Stimulated activated CD4-positive, alpha-beta T cell treated with anti-CD3 and anti-CD28 coated beads, TNF-alpha, amount 100 ng/mL, for 1 hour (primary cell): ENCODE measurements at places on chromosomes 6 and 20.

GRCh38 chr20:31869942-31870725 is at the start of the genes DUSP15 and TTLL9:
Gene DUSP15 (minus strand): TSS chr20:31870527. CDS start chr20:31870337, 190 bp downstream.
Gene TTLL9 (plus strand): TSS chr20:31870634. CDS start chr20:31871127, 493 bp downstream.
- no peak for DNase-seq

- DNase-seq = no peak
These were observed 31.6 kb downstream of the OSBPL2 start for GRCh38 chr20:62269871-62270270.

DNA sequence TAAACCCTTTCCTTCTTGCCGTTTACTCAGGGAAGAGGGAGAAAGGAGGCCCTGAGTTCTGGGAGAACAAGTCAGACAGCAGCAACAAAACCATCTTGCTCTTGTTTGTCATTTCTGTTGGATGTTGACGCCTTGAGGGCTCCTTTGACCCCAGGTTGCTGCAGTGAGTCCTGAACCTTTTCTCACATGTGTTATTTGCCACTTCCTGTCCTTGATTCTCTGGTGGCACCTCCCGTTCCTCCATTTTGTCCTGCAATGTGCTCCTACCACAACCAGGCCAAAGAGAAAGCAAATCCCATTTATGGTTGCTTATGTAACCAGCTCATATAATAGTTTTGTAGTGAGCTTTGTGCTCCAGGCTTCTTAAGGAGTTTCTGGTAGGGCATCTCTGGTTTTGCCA is 66.6 kb upstream of the ADGRF4 start:
- DNase-seq = no peak

GRCh38 chr6:107629548-107630129 is 139.7 kb downstream of the SOBP start:
- DNase-seq = no peak

GRCh38 chr6:131627724-131628682 is at the start of gene MED23:
Gene MED23 (minus strand): TSS chr6:131628242. CDS start chr6:131628049, 193 bp downstream.
- DNase-seq = peak; percentile 79

DNA sequence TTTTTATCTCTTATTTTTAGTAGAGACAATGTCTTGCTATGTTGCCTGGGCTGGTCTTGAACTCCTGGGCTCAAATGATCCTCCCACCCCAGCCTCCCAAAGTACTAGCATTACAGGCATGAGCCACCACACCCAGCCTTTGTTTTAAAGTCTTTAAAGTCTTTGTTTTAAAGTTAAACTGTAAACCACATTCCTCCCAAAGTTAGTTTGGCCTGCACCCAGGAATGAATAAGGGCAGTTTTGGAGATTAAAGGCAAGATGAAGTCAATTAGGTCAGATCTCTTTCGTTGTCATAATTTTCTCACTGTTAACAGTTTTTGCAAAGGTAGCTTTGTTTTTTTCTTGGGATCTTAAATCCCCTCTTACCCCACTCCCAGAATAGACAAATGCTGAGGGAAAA is 63.8 kb downstream of the UBR2 start:
- no peak for DNase-seq

DNA sequence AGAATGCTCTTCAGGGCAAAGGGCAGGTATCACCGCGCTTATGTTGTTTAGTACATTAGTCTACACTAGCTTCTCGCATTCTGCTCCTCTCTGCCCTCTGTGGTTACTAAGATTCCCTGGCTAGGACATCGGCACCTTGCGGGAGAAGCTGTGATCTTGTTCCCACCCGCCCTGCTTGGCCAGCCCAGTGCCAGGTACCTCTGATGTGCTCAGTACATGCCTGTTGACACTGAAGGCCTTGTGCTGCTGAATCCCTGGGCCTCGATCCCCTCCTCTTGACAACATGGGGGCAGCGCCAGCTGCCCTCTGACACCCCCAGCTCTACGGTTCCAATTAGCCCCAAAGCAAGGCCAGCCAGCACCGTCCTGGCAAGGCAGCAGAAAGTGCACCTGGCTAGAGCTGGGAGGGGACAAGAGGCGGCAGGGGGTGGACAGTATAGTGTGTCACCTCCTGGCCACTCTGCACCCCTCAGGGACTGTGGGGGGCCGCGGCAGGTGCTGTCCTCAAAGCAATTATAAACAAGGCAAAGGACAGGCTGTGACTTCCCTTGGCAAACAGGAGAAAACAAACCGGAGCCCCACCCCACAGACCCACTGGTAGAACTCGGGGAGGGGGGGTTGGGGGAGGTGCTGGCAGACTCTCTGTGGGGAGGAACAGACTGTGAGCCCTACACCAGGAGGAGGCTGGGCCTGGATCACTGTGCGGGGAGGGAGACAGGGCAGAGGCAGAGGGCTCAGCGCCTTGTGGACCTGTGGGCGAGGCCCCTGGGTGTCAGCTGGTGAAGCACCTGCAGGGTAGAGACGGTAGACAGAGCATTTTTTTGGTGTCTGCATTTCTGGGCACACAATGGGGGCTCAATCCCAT is 7.1 kb downstream of the TFEB start:
- DNase-seq = no peak

DNA sequence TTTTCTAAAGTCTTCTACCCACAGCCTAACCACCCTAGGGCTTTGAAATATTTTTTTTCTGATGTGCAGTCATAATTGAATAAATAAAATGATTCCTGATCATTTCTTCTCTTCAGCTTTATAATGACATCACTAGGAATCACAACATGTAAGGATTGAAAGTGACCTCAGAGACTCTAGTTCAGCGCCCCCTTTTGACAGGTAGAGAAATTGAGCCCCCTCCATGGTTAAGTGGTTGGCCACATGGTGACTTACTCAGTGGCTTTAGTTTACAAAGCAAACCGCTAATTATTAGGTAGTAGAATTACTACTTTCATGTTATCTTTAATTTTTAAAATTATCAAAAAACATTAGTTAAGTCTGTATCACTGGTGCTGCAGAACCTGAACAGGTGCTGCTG is 13.3 kb upstream of the SLC2A12 start:
- DNase-seq = no peak
